CD4-positive, alpha-beta T cell treated with Interleukin-4 for 4 hours (primary cell): ENCODE measurements at places on chromosomes 3 and 15.

DNA sequence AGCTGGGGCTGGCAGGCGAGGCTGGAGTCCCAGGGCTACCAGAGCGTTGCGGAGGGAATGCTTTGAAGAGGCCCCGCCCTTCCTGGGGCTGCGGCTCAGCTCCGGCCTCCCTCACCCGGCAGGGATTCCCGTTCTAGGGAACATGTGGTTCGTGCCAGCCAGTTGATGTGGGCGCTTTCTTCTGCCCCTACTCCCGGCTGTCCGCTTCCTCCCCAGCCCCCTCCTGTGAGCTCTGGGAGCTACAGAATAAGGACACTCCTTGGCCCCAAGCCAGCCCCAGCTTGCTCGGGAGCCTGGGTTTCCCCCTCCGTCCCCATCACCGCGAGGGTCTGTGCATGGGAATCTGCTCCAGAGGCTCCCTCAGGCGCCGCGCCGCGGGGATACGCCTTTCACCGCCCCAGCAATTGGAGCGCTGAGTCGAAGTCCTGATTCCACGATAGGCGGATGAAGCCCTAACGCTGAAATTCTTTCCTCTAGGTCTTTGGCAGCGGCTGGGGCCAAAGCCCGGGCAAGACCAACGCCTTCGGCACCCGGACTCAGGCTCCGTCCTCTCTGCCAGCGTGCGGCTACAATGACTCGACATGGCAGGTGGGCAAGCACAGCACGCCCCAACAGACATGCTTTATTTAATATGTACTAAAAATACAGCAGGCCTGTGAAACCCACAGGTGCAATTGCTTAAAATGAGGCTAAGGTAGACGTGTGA lies 69.5 kb downstream of the KLF15 start:
- DNase-seq: no peak

DNA sequence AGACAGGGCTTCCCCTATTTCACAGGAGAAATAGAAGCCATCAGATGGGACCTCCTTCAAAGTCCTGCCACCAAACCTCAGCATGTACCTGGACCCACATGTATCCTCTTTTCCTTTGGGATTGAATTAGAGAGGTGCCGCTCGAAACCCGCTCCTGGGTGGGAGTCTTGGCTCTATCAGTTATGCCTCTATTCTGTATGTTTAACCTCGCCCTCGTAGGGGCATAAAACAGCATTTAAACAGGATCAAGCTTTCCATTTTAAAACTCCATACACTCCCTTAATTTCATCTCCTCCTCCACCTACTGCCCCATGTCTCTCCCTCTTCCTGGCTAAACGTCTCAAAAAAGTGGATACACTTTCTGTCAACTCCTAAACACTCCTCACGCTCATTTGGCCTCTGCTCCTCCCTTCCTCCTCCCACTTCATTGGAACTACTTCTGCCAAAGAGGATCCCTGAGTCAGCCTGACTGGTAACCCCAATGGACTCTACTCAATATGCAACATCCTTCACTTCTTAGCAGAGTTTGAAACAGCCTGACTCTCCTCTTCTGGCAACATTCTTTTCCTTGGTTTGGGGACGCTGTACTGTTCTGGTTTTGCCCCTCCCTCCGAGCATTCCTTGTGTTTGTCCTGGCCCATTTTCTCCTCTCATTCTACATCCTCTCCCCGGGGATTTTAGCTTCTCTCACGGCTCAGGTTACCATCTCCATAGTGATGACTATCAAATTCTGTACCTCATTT lies 23.0 kb upstream of the MUC20 start:
- DNase-seq: no peak

DNA sequence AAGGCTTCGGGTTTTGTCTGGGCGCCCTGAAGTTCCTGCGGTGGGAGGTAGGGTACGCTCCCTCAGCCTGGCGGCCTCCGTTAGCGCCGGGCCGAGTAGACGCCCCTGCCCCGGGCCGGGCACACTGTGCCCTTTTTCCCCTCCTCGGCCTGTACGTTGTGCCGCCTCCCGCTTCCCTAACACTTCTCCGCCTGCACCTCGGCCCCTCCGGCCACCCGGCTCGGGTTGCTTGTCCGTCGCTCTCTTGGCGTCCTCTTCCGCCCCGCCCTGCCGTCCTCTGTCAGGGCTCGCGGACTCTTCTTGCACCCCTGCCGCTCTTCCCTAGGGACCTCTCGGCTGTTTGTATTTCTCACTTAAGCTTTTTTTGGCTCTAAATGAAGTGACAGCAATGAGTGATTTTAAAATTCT lies 384 bp downstream of the KNL1 start:
- DNase-seq: no peak

DNA sequence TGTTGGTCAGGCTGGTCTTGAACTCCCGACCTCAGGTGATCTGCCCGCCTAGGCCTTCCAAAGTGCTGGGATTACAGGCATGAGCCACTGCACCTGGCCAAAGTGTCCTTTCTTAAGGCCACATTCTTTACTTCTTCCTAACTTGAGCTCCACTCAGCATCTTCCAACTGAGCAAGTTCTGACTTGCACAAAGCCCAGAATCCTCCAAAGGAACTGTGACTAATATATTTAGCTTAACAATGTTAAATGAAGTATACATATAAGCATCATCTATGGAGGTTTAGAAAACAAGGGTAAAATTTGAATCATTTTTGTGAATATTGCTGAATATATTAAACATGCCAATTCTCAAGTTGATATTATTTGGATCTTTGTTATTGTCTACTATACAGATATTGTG lies 93.7 kb downstream of the SHQ1 start:
- no peak for DNase-seq

DNA sequence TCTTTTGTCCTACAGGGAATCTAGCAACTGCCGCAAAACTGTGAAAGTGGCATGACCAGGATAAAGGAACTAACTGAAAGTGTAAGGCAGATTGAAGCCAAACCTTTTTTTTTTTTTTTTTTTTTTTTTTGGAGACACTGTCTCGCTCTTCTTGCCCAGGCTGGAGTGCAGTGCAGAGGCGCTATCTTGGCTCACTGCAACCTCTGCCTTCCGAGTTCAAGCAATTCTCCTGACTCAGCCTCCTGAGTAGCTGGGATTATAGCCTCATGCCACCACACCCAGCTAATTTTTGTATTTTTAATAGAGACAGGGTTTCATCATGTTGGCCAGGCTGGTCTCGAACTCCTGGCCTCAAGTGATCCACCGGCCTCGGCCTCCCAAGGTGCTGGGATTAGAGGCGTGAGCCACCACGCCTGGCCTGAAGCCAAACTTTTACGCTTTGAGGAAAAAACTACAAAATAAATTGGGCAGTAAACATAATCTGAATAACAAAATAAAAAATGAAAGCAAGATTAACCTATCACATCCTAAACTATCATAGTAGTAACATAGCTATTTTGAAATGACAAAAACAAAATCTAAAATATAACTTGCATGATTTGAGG lies 9.7 kb downstream of the SLTM start:
- no peak for DNase-seq

- no peak for DNase-seq
These were observed 129.5 kb upstream of the ACP3 start for GRCh38 chr3:132187746-132188145.

DNA sequence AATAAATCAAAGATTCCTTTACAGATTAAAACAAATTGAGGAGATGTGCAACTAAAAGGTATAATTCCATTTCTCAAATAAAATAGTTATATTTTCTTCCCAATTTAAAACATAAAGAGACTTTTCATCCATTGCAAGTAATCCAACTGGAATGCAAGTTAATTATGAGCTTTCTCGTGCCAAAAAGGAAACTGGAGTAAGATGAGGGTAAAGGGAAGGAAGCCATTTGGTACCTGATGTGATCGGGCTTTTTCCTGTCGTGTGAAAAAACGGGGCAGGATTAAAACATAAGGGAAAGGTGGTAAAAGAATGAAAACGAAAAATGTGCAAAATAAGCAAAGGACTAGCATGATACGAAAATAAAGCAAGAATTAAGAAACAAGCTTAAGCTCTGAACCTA lies 41.8 kb upstream of the XXYLT1 start:
- DNase-seq: no peak

GRCh38 chr15:90907838-90908507 lies 4.9 kb downstream of the MAN2A2 start:
- no peak for DNase-seq

DNA sequence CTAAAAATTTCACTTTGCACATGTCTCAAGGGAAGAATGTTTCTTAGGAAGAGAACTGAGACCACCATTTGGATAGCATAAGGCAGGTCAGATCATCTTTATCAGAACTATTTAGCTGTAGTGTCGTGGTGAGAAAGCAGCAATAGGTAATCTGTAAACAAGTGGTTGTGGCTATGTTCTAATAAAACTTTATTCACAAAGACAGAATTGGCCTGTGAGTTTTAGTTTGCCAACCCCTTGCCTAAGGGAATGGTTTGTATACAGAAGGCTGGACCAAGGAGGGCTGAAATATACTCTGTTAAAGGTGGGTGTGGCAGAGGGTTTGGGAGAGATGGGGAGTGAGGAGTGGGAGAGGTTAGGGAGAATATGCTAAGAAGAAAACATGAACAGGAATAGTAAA lies 10.6 kb upstream of the RBM5 start:
- DNase-seq: no peak

- DNase-seq: no peak
These were observed 136.8 kb downstream of the ANO10 start for GRCh38 chr3:43484926-43485488.

DNA sequence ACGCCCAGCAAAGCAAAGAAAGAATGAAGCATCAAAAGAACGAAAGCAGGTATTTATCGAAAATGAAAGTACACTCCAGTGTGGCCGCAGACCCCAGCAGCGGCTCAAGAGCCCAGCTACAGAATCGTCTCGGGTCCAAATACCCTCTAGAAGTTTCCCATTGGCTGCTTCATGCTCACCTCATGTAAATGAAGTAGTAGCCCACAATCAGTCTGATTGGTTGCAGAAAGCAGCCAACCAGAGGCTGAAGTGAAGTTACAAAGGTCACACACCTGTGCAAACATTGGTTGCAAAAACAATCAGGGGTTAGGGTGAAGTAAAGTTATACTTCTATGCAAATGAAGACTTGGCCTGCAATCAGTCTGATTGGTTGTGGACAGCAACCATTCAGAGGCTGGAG lies 32.0 kb downstream of the SV2B start:
- no peak for DNase-seq

GRCh38 chr3:81496407-81497104 lies 264.9 kb downstream of the GBE1 start:
- DNase-seq: no peak

- DNase-seq: no peak
These were observed 1.8 kb downstream of the MANF start for GRCh38 chr3:51386852-51387229.

DNA sequence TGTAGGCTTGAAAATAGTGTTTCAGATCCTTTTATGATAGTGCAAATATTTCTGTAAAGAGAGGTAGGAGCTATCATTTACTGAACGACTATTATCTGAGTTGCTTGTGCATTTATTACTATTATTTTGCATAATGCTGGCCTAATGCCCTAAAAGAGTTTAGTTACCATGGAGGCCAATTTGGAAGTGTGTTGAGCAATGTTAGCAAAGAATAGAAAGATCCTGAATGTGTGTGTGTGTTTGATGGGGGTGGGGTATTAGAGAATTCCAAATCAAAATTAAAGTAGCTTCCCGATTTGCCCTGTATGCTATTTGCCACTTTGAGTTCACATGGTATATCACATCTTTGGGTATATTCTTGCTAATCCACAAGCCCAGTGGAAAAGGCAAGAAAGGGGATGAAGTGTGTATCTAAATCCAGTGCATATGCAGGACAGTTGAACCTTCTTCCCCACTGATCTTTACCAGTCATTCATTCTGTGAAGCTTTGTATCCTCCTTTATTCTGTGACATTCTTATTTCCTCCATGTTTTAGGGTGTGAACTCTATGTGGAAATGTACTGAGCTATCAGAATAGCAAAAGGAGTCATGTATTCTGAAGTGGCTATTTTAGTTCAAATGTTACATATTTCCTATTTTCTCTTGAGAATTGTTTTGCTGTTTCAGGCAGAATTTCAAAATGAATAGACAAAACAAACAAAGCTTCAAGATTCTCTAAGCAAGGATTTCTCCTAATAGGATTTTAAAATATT lies 45.7 kb upstream of the PLSCR5 start:
- no peak for DNase-seq

- no peak for DNase-seq
These were observed 65.8 kb downstream of the MB21D2 start for GRCh38 chr3:192851821-192852372.

DNA sequence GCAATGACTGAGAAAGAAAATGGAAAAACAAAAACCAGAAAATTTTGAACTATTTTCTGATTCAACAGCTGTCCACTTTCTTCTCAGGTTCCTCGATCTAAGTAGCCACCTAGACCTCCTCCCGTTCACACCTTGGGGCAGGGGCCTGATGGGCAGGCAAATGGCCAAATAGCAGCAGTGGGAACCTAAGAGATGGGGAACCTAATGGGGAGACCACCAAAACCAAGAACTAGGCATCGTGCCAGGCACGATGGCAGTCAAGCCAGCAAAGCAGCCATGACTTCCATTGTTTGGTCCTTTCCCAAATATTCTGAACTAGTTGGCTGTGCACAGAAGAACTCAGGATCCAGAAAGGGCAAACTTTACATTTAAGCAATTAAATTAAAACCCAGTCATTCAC lies 57.1 kb downstream of the CAPN7 start:
- DNase-seq: no peak

GRCh38 chr3:37173806-37174205 lies 576 bp downstream of the LRRFIP2 start:
- no peak for DNase-seq

GRCh38 chr3:151236736-151237135 lies 33.7 kb upstream of the GPR171 start:
- DNase-seq: no peak

GRCh38 chr3:126914226-126914625 lies 68.7 kb upstream of the PLXNA1 start:
- DNase-seq: no peak

- DNase-seq: no peak
These were observed 32.6 kb downstream of the TGM4 start for GRCh38 chr3:44906997-44907396.

DNA sequence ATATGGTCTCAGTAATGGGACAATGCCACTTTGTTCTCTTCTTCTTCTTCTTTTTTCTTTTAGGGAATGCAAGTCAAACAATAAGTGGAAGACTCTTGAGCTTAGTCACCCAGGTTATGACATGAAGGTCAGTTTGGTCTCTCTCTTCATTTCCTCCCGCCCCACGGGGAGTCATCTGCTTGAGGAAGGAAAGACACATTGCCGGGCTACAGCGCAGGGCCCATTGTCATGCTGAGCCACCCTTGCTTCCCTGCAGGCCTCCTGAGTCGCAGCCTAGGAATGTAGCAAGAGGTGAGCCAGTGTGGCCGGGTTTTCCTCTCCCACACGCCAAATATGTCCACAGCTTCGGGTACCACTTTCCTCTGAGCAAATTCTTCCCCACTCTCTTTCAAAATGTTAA lies 47.6 kb downstream of the RAP2B start:
- no peak for DNase-seq

DNA sequence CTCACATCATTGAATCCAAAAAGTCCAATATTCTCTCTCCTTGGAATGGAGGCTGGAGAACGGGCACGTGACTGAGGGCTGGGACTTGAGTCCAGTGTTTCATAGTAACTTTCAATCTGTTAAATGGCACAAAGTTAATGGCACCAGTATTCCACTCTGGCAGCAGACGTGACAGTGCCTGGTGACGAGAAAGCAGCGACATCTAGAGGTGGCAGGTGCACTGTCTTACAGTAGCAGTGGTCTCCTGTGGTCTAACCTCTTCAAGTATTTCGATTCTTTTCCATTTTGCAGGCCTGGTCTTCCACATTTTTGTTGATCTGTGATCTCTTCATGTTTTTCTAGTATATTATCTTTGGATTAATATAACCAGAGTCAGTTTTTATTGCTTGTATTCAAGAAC lies 107.1 kb downstream of the OXSM start:
- no peak for DNase-seq

GRCh38 chr15:47857776-47858167 lies 140.5 kb downstream of the SEMA6D start:
- no peak for DNase-seq
